ENCODE measurements at places on chromosomes 11 and 22. TPM values are rescaled to one million over a fixed set of nuclear protein-coding genes. Genes with fewer than 3 reads are reported as not detected.

DNA sequence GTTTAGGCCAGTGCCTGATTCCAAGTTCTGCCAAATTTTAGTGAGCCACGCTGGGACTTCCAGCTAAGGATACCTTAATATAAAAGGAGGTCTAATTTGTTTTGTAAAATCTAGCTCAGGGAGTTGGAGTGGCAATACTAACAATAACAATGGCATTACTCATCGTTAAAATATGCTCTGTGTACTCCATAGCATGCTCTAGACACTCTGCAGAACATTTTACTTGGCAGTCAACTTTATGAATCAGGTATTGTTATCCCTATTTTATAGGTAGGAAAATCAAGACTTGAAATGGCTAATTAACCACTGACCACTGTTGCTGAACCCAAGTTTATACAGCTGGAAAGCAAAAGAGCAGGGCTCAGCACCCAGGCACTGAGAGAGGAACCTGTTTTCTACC lies 485.0 kb upstream of the KIRREL3 start:
- no peak for DNase-seq
- H3K27ac ChIP-seq: no peak overlapping the region
- H3K4me3 ChIP-seq: no peak overlapping the region
- H3K4me1 ChIP-seq: no peaks in the 10 kb centered on the region
- no peaks in the 10 kb centered on the region for H3K36me3 ChIP-seq

GRCh38 chr11:22162756-22163155 lies 30.1 kb upstream of the ANO5 start:
- H3K27me3 ChIP-seq: no peaks in the 10 kb centered on the region
- H3K4me3 ChIP-seq: no peak overlapping the region
- no peaks in the 10 kb centered on the region for H3K36me3 ChIP-seq
- no peak for DNase-seq

DNA sequence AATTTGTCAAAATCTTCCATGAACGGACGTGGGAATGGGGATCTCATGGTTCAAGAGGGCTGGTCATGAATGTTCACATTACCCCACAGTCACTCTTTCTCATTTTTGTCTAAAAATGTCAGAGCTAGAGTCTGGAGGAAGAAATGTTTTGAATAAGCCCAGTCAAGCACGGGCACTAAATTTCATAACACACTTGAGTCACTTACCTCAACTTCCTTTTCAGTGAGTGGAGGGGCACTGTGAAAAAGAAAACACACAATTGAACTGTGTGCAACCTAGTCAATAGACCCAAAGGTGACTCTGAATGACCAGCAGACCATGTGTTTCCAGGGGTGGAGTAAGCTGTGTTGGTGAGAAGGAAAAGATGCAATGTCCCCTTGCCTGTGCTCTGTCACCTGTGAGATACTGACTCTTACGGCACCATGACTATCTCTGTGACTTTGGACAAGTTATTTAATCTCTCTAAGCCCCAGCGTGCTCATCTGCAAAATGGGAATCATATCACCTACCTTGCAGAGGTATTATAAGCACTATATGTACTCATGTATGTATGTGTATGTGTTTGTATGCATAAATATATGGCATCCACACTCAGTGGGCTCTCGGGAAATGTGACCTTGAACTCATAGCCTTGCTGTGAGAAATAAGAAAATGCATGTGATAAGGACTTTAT lies 38.2 kb upstream of the LYVE1 start:
- H3K27ac ChIP-seq: no peak overlapping the region
- no peak for DNase-seq
- H3K36me3 ChIP-seq: no peaks in the 10 kb centered on the region

DNA sequence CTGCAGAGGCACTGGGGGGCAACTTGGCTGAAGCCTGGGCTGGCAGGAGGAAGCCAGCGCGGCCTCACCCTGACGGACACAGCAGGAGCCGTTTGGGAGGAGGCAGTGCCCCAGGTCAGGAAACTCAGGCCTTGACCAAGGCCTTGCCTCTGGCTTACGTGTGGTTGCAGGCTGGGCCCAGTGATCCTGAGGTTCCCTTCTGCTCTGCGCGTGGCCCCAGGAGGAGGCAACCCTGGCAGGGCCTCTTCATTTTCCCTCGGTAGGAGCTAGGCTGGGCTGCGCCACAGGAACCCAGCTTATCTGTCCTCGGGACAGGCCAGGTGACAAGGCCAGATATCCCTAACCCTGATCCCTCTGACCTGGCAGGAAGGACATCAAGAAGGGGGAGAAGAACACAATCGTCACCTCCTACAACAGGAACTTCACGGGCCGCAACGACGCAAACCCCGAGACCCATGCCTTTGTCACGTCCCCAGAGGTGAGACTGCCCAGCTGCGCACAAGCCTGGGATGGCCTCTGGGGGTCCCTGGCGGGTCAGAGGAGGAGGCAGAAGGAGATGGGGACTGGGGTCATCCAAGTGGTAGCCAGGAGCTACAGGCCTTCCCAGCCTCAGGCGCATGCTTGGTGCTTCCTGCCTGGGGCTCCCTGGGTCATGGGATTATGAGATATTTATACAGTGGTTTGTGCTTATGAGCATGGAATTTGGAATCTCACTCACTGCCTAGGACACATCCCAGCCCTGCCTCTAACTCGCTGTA lies 20.6 kb downstream of the POLR3H start:
- no peak for DNase-seq
- no peak overlapping the region for H3K27ac ChIP-seq

DNA sequence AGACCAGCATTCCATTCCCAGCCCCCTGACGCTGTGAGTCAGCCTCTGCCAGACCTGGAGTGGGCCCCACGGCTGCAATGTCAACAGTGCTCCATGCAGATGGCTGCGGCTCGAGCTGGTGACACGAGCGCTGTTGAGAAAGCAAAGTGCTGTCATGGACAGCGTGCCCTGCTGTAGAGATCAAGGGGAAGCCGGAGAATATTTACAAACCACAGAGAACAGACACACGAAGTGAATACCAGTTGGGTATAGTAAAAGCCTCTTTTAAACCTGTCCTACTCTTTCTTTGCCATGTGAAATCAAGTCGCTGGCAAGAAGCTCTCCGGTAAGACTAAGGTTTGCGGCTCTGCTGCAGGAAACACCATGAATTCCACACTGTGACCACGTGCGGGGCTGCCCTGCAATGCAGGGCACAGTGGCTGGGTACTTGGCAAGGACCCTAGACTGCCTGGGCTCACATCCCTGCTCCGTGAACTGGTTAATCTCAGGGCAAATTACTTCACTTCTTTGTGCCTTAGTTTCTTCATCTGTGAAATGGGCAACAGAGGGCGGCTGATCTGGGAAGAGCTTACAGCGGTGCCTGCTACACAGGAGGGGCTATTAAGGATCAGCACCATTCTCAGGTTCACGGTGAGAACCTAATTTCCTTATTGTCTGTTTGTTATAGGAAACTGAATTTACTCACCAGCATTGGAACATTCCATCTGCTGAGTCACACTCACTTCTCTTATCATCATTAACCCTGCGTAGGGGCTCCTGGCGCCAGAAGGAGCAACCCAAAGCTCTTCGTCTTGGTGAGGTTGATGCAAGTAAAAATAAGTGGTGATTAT lies 27.8 kb upstream of the ELFN2 start:
- DNase-seq: no peak
- H3K27me3 ChIP-seq: no peaks in the 10 kb centered on the region
- no peaks in the 10 kb centered on the region for H3K4me1 ChIP-seq

- peaks cover 19% of the 10 kb centered on the region for H3K4me1 ChIP-seq
- H3K36me3 ChIP-seq: peaks cover 40% of the 10 kb centered on the region
- H3K27me3 ChIP-seq: no peaks in the 10 kb centered on the region
Measured at GRCh38 chr22:23827351-23827995, 11.3 kb downstream of the DERL3 start.

KLHL35 gene
- total RNA-seq: 0.65 TPM

DNA sequence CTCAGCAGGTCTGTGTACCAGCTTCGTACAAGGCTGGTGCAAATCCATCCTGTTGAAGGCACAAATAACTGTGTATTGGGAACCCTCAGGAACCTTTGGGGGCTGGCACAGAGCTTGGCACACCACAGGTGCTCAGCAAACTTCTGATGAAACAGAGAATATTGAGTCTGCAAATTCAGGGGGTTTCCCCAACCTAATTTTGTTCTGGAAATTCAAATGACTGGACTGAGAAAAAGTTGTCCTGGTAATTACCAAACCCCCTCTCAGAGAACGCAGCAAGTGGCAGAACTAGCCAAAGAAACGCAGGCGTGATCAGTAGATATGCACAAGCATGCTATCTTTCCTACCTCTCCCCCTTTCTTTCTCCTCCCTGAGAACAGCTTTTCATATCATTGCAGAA lies 47.6 kb downstream of the LIF start:
- no peak overlapping the region for H3K4me3 ChIP-seq
- DNase-seq: no peak
- H3K27me3 ChIP-seq: no peaks in the 10 kb centered on the region
- no peak overlapping the region for H3K27ac ChIP-seq
- H3K4me1 ChIP-seq: peaks cover 53% of the 10 kb centered on the region
- peaks cover 24% of the 10 kb centered on the region for H3K36me3 ChIP-seq

DNA sequence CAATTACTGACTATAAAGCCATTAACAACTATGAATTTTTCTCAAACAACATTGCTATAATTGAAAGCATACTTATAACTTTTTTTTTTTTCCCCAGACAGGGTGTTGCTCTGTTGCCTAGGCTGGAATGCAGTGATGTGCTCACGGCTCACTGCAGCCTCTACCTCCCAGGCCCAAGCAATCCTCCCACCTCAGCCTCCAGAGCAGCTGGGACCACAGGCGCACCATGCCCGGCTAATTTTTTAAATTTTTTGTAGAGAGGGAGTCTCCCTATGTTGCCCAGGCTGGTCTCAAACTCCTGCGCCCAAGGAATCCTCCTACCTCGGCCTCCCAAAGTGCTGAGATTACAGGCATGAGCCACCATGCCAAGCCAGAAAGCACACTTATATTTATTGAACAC lies 6.1 kb upstream of the WEE1 start:
- H3K4me3 ChIP-seq: no peak overlapping the region
- H3K4me1 ChIP-seq: peaks cover 12% of the 10 kb centered on the region
- no peak overlapping the region for H3K27ac ChIP-seq
- peaks cover 22% of the 10 kb centered on the region for H3K27me3 ChIP-seq
- H3K36me3 ChIP-seq: no peaks in the 10 kb centered on the region

DDIAS gene
- total RNA-seq: 8.8 TPM

GRCh38 chr11:104968856-104969776 lies 742 bp upstream of the CASP4 start:
- peak overlapping the region; percentile 91 for H3K27ac ChIP-seq
- H3K27me3 ChIP-seq: no peaks in the 10 kb centered on the region
- peak overlapping the region; percentile 89 for H3K4me3 ChIP-seq
- DNase-seq: peak; percentile 26
- H3K36me3 ChIP-seq: peaks cover 40% of the 10 kb centered on the region

DNA sequence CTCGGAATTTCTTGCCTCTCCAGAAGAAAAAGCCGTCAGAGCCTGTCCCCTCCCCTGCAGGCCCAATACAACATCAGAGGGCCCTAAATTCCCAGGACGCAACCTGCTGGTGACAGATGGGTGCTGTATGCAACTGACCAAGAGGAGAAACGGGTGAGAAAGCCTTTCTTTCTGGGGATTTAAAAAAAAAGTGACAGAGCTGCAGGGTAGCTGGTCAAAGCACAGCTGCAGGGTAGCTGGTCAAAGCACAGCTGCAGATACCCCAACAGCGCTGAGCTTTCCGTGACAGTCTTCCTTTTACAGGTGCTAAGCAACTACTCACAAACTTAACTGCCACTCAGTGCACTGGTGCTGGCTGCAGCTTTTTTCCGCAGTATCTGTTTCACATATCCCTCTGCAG lies 17.8 kb downstream of the AP1B1 start:
- H3K4me1 ChIP-seq: peaks cover 12% of the 10 kb centered on the region
- DNase-seq: no peak
- H3K4me3 ChIP-seq: no peak overlapping the region
- no peak overlapping the region for H3K27ac ChIP-seq

C11orf16 gene
- not detected for total RNA-seq

- no peaks in the 10 kb centered on the region for H3K27me3 ChIP-seq
- H3K4me3 ChIP-seq: no peak overlapping the region
- H3K4me1 ChIP-seq: peaks cover 15% of the 10 kb centered on the region
- no peak for DNase-seq
- H3K36me3 ChIP-seq: peaks cover 43% of the 10 kb centered on the region
- no peak overlapping the region for H3K27ac ChIP-seq
Measured at GRCh38 chr11:9143721-9144120, 52.3 kb upstream of the SCUBE2 start.

DNA sequence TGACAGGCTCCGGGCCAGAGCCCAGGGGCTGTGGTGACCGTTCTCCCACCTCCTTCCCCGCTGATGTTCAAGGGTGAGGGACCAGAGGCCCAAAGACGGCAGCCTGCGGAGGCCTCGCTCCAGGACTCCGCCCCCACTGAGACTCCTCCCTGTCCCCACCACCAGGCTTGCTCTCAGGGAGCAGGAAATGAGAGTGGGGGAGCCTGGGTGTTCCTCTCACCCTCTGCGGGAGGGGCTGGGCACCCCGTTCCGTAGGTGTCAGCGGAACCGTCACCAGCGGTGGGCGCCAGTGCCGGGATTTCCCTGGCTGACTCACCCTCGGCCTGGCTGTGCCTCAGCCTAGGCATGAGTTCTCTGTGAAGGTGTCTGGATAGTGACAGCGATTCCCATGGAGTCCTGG lies 15.7 kb downstream of the DAGLA start:
- peaks cover 12% of the 10 kb centered on the region for H3K27me3 ChIP-seq
- DNase-seq: peak; percentile 80
- peaks cover 20% of the 10 kb centered on the region for H3K4me1 ChIP-seq
- no peaks in the 10 kb centered on the region for H3K36me3 ChIP-seq
- peak overlapping the region; percentile 70 for H3K27ac ChIP-seq
- peak overlapping the region; percentile 52 for H3K4me3 ChIP-seq

DNA sequence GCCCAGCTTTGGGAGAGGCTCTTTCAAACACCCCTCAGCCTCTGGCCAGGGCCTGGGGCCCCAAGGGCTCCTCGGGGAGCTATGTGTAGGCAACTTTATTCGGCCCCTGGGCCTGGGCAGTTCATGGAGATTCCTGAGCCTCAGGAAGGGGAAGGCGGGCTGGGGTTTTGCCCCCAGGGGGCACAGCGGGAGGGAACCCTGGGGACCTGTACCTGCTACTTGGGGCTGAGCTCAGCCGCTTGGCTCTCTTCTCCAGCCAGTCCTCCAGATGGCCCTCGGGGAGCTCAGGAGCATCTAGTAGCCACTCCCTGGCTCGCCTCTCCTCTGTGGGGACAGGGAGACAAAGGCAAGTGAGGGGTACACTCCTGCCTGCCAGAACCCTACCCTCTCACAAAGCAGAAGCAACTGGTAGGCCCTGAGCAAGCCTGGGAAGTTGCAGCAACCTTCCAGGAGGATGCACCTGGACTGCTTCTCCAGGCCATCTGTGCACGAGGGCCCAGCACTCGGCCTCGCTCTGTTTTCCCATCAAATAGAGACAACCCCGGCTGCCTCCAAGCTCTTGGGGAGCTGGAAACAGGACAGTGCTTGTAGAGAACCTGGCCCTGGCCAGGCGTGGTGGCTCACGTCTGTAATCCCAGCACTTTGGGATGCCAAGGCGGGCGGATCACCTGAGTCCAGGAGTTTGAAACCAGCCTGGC lies 18.5 kb downstream of the CABP7 start:
- H3K27me3 ChIP-seq: no peaks in the 10 kb centered on the region
- H3K27ac ChIP-seq: no peak overlapping the region
- peaks cover 6% of the 10 kb centered on the region for H3K4me1 ChIP-seq

- no peak overlapping the region for H3K27ac ChIP-seq
- no peak overlapping the region for H3K4me3 ChIP-seq
- H3K36me3 ChIP-seq: no peaks in the 10 kb centered on the region
- peaks cover 1% of the 10 kb centered on the region for H3K4me1 ChIP-seq
- no peak for DNase-seq
- H3K27me3 ChIP-seq: peaks cover 2% of the 10 kb centered on the region
Measured at GRCh38 chr22:27705408-27706080, 96.0 kb downstream of the MN1 start.
